ENCODE measurements at places on chromosomes 3 and 15. TPM values are rescaled to one million over a fixed set of nuclear protein-coding genes. Genes with fewer than 3 reads are reported as not detected.

Gene CELSR3
- total RNA-seq, result 3.5 TPM

Gene LDHAL6B
- not detected for total RNA-seq

Gene MED12L
- 0.44 TPM for total RNA-seq

Gene ZPLD1
- total RNA-seq, result not detected

Gene SHC4
- total RNA-seq, result 2.0 TPM

Gene NR2E3
- total RNA-seq, result not detected

Gene TMEM43
- 131 TPM for total RNA-seq

Gene GPR27
- not detected for total RNA-seq

Gene NANOGP8
- total RNA-seq, result 0.15 TPM

Gene FSTL1
- total RNA-seq, result 752 TPM

Gene MESP1
- total RNA-seq, result 0.50 TPM

Gene CCNB2
- 5.1 TPM for total RNA-seq

Gene MITF
- 30.1 TPM for total RNA-seq
